Diencephalon (tissue), 1 donor: ENCODE measurements at places on chromosomes 6 and 20. TPM values are rescaled to one million over a fixed set of nuclear protein-coding genes. Genes with fewer than 3 reads are reported as not detected.

Gene SNAI1
- total RNA-seq: 0.23 TPM

Gene NKX2-2
- total RNA-seq: 3.5 TPM

Gene SEL1L2
- total RNA-seq: 0.23 TPM

Gene TUBB2B
- 2,535 TPM for total RNA-seq
